Liver (tissue), 10 donors: ENCODE measurements at places on chromosomes 4 and X.

DNA sequence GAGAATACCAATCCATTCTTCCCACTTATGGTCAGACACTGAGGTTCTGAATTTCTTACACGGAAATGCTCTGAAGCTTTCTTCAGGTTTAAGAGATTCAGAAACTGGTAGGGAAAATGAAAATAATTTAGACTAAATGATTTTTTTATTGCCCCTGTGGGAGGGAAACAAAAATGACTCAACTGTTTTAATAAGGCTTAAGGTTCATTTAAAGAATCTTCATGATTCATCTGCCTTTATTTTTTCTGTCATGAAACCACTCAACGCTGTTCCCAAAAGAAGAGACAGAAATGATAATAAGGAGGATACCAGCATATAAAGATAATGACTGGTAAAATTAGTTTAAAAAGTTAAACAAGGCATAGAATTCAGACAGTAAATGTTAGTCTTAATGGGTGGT, 39.3 kb upstream of the FAM47B start:
- no peak for DNase-seq

- no peak for DNase-seq
Observed at GRCh38 chr4:129189630-129190029, 93.7 kb downstream of the C4orf33 start.

DNA sequence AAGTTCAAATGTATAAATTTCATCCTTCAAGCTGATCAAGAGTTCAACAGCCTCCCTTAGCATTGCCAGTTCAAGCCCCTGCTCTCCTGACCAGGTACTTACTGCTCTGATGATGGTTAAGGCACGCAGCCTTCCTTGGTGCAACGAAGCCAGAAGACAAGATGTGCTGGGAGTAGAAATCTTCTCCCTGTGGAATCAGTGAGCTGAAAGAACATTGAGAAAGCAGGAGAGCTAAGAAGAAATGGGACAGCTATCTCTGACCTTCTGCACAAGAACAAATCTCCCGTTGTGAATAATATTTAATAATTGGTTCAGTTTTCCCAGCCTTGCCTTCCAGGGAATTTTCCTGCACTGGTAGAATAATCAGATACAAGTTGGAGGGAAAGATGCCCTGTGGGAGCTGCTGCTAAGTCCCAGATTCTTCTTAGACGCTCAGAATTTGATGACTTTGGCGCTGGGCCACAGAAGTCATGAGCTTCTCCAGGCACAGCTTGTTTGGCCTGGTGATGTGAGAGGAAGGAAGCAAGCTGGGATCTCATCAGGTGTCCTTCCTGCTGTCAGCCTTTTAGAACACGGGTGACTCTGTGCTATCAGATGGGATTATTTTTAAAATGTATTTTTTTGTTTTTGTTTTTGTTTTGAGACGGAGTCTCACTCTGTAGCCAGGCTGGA, 77.8 kb downstream of the CD38 start:
- DNase-seq: no peak

DNA sequence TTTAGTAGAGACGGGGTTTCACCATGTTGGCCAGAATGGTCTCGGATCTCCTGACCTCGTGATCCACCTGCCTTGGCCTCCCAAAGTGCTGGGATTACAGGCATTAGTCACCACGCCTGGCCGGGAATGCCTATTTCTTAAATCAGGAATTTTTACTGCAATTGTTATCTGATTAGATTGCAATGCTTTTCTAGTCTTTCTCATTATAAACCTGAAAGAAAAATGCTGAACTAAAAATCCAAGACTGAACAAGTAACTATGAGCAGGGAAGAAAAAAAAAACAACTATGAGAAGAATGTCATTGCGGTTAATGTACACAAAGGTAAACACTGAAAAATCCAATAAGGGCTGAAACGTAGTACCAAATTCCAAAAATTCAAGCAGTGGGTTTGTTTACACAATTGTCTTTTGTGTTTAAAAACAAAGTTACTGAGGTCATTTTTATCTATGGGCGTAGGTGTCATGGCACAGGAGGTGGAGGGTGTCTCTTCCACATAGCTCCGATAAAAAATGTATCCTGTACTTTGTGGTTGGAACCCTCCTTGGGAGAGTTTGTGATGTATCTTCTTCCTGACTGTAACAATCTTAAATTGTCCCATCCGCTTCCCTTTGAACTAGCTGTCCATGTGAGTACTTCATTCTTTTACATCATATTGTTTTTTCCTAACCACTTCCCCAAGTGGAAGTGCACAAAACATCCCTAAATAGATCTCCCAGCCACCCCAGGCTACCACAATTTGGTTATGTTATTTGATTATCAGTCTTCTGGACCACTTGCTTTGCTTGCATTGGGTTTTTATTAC, 11.1 kb upstream of the TMEM156 start:
- DNase-seq: no peak

GRCh38 chr4:109798866-109799265, 2.9 kb downstream of the CFI start:
- no peak for DNase-seq

DNA sequence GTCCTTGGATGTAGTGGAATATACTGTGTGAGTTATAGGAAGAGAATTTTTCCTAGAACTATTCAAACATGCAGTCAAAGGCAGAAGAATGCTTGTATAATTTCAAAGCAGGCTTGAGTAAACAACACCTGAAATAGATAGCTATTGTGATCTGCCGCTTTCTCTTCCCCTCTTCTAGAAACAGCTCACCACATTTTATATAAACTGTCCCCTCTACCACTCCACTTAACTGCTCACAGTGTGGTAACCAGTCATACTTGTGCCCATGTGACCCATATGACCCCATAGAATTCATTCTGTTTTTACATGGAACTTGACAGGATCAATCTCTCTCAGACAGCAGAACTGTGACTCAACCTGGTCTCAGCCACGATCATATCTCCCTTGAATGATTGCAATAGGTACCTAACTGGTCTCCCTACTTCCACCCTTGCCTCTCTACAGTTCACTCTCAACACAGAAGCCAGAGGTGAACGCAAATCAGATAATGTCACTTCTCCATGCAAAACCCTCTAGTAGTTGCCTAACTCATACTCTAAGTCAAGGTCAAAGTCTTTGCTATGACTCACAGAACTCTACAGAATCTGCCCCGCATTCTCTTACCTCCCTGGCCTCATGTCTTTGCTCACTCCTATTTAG, 85.6 kb upstream of the EFHC2 start:
- DNase-seq: no peak

GRCh38 chrX:22300130-22300529, 27.4 kb downstream of the CBLL2 start:
- no peak for DNase-seq

DNA sequence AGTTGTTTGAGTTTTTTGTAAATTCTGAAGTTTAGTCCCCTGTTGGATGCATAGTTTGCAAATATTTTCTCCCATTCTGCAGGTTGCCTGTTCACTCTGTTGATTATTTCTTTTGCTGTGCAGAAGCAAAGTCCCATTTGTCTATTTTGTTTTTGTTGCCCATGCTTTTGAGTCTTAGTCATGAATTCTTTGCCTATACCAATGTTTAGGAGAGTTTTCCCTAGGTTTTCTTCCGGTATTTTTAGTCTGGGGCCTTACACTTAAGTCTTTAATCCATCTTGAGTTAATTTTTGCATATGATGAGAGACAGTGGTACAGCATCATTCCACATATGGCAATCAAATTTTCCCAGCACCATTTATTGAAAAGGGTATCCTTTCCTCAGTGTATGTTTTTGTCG, 405.8 kb upstream of the RPS6KA3 start:
- DNase-seq: no peak

- no peak for DNase-seq
Observed at GRCh38 chr4:13641084-13641483, 13.6 kb upstream of the BOD1L1 start.

DNA sequence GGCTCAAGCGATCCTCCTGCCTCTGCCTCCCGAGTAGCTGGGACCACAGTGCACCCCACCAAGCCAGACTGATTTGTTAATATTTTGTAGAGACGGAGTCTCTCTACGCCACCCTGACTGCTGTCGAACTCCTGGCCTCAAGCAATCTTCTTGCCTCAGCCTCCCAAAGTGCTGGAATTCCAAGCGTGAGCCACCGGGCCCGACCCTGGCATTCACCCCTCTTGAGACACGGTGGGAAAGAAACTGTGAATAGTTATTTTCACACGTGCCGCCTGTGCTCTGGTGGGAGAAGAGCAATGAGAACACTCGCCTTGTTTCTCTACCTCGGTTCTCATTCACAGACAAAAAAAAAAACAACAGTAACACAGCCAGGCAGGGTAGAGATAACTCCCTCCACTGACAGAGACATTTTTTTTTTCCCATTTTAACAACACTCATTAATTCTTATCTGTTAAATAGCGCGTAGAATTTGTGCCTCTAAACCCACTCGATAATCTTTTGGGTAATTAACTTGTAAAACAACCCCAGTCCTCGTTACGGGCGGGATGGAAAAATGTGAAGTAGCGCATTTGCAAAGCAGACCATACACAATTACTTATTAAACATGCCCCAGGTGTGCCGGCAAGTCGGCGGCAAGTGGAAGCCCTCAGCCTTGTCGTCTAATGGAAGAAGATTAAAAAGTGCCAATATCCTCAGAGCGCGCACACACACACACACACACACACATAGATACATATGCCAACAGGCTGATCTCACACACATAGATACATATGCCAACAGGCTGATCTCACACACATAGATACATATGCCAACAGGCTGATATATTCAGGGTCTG, 103.3 kb downstream of the DHRSX start:
- no peak for DNase-seq

- DNase-seq: no peak
Observed at GRCh38 chr4:177116161-177116560, 193.5 kb upstream of the NEIL3 start.

GRCh38 chrX:134371133-134371532, 88.8 kb upstream of the HPRT1 start:
- DNase-seq: no peak

- no peak for DNase-seq
Observed at GRCh38 chr4:100348473-100348872, 158.2 kb upstream of the DDIT4L start.

GRCh38 chr4:100314057-100314456, 123.8 kb upstream of the DDIT4L start:
- no peak for DNase-seq

DNA sequence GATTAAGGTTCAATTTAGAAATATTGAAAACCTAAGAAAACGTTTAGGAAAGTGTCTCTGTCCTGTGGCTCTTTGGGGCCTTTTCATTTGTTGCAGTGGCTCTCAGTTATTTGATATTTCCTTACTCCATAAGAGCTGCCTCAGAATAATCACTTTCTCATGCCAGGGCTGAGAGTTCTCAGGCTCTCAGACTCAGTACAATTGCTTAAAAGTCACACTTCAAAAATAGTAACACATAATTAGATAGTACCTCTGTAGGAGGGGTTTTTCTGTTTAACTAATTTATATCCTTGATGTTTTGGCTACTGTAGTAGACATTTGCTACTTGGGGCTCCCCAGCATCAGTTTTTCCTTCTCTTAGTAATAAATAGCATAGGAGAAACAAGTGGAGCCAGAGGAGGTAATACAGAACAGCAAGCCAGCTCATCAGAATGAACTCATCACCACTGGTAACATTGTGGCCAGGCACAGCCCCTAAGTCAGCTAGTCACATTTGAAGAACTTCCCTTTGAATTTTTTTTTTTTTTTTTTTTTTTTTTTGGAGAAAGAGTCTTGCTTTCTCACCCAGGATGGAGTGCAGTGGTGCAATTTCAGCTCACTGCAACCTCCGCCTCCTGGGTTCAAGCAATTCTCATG, 8.0 kb upstream of the HNRNPD start:
- no peak for DNase-seq

GRCh38 chrX:107750861-107751445, 24.6 kb downstream of the TSC22D3 start:
- no peak for DNase-seq

GRCh38 chr4:169399976-169400767, 129.4 kb upstream of the SH3RF1 start:
- DNase-seq: no peak

DNA sequence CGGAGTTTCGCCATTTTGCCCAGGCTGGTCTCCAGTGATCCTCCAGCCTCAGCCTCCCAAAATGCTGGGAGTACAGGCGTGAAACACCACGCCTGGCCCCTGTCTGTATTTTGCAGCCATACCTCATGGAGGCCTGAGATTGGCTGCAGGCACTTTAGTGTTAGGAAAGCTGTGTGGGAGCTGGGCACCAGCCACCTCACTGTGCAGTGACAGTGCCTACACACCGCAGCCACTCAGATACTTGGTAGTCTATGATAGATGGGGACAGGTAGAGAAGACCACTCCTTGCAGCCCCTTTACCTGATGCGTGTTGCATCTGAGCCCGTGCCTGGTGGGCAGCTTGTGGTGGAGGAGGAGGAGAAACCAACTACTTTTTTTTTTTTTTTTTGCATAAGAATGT, 16.3 kb downstream of the SMS start:
- no peak for DNase-seq

GRCh38 chrX:120638619-120639018, 8.8 kb upstream of the C1GALT1C1 start:
- DNase-seq: no peak

DNA sequence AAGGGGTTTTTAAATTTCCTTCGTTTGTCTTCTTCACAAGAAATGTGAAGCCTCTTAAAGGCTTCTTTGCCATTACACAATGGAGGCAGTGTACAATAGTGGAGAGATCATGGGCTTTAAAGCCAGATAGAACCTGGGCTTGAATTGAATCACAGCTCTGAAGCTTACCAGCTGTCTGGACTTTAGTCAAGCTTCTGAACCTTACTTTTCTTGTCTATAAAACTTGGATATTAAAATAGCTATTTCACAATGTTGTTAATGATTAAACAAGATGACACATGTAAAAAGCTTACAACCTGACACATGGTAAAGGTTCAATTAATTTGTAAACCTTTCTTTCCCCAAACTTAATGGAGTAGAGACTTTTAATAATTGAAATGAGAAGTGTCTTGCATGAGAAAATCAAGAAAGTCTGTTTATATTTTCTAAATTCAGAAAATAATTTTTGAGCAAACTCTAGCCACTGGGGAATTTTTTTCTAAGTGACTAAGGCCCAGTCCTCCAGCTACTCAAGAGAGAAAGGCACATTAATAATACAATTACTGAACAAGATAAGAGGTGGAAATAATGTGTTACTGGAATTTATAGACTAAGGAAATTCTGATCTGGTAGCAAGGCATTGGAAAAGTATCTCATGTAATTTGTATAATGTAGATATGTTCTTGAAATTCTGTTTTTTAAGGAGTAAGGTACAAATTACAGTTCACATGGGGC, 21.7 kb upstream of the TBC1D8B start:
- DNase-seq: no peak

DNA sequence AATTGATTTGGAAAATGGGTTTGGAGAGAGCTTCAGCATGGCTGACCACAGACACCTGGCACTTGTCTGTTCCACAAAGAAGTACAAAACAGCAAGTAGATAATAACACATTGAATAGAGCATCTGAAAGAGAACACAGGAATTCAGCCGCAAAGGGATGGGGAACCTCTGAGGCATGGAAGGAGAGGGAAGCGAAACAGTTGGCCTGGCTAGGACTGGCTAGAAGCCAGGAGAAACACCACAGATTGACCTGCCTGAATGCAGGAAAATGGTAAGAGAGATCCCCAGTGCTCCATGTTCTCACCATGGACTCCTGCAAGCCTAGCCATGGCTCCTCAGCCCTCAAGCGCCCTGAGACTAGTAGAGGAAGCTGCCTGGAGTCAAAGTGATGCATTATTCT, 169.7 kb upstream of the SH3RF1 start:
- no peak for DNase-seq
